ENCODE measurements at places on chromosomes 5 and 9.

- DNase-seq = peak; percentile 37
Observed at GRCh38 chr9:96453625-96454024, 3.7 kb downstream of the HABP4 start.

DNA sequence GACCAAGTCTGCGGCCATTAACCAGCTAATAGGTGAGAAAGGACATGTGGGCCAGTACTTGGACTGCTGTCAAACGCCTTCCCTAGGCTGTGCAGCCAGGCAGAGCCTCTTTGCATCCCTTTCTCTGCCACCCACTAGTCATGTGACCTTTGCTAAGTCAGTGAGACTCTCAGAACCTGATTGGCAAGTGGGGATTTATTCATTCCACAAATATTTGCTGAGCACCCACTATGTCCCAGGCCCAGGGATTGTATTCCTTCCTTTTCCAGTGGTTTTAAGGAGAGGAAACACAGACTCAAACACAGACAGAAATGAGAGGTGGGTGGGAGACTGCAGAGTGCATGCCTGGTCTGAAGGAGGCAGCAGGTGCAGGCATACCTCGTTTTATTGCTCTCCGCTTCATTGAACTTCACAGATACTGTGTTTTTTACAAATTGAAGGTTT is 71.6 kb upstream of the GALNT10 start:
- peak; percentile 16 for DNase-seq

DNA sequence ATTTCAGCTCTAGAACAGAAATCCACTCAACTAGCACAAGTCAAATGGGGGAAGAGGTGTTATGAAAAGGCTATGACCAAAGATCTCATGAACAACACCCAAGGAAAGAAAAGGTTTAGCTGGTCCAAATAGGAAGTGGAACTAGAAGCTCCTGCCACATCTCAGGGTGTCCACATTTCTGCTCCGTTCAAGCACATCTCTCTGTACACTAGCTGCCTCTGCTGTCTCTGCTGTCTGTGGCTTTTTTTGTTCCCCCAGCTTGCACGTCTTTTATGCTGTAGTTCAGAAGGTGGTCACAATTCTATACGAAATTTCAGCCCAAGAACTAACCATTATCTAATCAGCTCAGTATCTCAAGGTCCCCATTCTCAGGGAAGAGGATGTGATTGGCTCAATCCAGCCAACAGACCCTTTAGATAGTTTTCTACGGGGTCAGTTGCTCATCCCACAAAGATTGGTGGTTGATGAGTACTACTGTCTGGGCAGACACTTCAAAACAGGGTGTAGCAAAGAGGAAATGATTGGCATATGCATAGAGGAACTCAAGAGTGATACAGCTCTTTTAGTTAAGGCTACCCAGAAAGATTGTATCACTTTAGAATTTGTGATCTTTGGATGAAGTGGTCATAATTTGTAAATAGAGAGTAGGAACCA is 44.0 kb downstream of the FANCC start:
- no peak for DNase-seq

- no peak for DNase-seq
Observed at GRCh38 chr5:90326995-90327394, 82.6 kb downstream of the CETN3 start.

GRCh38 chr5:33311893-33312292 is 128.9 kb upstream of the TARS1 start:
- peak; percentile 89 for DNase-seq

DNA sequence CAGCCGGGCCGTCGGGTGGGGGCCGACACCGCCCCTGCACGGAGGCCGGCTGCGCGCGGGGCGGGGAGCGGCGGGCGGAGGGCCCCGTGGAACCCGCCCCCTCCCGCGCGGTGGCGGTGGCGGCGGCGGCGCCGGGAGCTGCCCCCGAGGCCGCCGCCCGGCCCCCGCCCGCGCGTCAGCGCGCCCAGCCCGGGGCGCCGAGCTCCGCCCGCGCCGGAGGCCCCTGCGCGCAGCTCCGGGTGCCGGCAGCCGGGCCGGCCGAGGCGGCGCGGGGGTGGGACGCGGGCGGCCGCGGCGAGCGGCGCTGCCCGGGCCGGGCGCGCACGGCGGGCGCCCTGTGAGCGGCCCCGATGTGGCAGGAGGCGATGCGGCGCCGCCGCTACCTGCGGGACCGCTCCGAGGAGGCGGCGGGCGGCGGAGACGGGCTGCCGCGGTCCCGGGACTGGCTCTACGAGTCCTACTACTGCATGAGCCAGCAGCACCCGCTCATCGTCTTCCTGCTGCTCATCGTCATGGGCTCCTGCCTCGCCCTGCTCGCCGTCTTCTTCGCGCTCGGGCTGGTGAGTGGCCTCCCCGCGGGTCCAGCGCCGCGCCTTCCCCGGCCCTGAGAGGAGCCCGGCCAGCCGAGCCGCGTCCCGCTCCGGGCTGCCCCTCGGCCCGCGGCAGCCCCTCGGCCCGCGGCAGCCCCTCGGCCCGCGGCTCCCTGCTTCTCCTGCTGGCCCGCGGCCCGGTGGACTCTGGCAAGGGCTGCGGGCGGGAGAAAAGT is at the start of gene ADCY2:
Gene ADCY2 (plus strand): TSS at position 192 of the 766 bp plus-strand sequence. CDS start 159 bp downstream, at position 351.
- peak; percentile 8 for DNase-seq

- peak; percentile 69 for DNase-seq
Observed at GRCh38 chr5:173479711-173480110, 136.7 kb downstream of the BOD1 start.

DNA sequence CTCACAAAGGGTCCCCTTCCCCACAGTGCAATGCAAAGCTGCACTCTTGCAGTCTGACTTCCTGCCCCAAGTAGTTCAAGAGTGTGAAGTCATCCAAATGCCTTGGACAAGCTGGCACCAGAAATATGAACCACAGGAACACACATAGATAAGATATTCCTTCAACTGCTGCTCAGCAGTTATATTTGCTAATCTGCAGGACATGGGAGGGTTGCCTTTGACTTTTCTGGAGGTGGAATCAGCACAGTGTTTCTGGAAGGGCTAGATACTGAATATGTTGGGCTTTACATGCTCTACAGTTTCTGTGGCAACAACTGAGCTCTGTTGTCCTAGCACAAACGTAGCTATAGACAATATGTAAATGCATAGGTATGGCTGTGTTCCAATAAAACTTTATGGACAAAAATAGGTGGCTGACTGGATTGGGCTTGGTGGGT is 96.7 kb upstream of the PCA3 start:
- peak; percentile 64 for DNase-seq

DNA sequence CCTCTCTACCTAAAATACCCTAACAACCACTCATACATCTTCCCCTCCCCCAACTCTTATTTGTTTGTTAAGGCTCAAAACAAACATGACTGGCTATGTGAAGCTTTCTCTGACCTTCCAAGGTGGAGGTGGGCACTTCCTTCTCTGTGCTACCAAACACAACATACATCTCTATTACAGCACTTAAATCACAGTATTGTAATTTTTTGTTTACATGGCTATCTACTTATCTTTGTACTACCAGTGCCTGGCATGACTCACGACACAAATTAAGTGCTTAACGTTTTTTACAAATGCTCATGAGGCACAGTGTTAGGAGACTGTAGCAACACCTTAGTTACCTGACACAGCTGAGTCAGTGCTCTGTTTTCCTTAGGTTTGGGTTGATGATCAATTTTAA is 18.6 kb downstream of the HOMER1 start:
- DNase-seq = no peak

GRCh38 chr9:98501819-98502218 is 206.9 kb downstream of the GABBR2 start:
- no peak for DNase-seq

DNA sequence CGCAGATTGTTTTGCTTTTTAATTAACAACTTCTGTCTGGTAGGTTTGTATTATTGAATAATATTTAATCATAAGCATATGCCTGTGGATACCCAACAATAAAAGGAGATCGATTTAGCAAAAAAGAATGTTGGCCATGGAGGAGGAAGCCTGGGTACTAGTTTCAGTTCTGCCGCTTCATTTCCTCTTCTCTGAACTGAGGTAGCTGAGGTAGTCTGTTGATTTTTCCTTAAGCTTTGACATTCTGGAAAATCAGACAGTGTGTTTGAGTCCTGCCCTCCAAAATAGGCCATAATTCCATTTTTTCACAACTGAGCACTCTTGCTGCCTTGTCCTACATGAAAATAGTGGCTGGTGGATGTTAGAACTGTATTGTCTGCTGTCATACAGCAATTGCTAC is 6.0 kb upstream of the GPR21 start:
- DNase-seq = no peak

DNA sequence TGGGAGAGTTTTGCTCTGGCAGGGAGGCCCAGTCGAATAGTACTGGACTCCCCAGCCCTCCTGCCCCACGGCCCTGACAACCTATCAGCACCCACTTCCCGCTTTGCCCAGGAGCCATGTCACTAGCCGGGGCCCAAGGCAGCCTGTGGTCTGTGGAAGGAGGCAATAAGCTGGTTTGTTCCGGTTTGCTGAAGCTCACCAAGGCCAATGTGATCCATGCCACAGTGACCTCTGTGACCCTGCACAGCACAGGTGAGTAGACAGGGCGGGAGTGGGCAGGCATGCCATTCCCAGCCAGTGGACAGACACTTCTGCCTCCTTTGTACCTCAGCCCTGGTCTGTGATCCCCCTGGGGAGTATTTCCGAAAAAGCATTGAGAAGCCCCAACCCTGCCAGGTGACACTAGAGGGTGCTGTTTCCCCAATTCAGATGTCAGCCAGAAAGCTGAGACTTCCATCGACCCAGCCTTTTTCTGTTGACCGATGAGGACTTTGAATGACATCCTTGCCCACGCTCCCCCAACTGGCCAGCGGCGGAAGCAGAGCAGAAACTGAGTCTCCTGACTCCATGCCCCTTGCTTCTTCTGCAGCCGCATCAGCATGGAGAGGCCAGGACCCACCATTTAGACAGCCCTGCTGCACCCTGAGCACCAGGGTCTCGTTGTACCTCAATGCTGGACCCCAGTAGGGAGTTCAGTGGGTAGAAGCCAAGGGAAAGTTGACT is 9.6 kb downstream of the PCYOX1L start:
- peak; percentile 85 for DNase-seq

DNA sequence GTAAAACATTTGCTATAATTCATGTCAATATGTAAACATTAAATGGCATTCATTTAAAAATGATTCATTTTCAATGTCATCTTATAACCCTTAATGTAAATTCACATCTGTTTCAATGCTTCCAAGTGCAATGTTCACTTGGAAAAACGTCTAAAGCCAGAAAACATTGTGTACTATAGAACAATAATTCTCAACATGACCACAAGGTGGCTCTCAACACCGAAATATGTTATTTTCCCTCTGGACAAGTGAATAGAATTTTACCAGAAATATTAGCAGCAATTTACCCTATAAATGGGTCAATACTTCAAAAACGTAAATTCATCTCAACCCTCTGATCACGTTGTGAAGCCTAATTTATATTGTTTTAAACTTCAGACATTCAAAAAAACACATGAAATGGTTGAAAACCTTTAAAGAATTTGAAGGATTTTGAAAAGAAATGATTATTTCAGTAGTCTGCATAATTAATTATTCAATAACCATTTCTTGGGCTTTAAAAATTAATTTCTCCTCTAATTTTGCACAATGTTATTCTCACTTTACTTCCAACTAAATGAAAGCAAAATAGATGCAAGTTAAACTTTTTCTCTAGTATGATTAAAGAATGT is 11.0 kb downstream of the CDH10 start:
- peak; percentile 27 for DNase-seq

- no peak for DNase-seq
Observed at GRCh38 chr5:164637931-164638521, 1132.6 kb downstream of the MAT2B start.

DNA sequence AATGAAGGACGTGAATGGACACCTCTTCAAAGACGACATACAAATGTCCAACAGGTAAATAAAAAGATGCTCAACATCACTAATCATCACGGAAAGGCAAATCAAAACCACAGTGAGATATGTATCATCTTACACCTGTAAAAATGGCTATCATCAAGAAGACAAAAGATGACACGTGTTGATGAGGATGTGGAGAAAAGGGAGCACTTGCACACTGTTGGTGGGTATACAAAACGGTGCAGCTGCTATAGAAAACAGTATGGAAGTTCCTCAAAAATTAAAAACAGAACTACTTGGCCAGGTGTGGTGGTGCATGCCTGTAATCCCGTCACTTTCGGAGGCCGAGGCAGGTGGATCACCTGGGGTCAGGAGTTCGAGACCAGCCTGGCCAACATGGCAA is 47.9 kb downstream of the STK10 start:
- no peak for DNase-seq

DNA sequence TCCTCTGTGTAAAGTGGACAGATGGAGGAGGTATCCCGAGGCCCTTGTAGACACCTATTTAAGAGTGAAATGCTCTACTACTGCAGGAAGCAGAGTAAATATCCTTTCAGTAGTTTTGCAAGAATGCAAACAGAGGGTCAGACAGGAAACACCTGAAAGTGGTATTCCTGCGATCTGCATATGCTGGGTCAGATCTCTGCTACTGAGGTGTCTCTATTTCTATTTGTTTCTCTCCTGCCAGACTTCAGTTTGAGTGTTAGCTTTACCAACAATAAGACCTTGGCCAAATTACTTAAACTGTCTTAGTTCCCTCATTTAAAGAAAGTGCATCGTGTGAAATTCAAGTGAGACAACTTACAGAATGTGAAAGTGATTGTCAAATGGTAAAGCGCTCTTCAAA is 47.6 kb downstream of the JAKMIP2 start:
- no peak for DNase-seq

DNA sequence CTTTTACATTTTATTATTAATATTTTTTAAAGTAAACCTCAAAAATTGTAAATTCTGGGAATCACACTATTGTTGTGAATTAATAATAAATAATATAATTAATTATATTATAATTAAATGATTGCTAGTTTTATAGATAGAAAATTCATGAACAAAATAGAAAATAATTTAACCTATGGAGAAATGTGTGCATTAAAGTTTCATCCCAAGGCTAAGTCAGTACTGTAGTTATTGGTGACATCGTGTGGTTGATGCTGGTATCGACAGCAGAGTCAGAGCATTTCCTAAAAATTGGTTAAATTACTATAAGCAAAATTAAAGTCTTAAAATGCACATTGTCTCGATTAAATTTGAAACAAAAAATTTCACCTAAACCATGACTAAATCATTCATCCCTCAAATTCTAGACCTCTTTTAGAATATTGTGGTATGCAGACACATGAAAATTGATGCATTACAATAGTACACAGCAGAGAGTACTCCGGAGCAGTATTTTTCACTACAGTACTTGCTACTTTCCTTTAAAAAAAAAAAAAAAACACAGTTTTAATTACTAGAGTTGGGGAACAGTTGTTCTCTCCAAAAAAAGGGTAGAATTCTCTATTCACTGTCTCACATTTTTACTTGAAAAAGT is 73.9 kb downstream of the RORB start:
- DNase-seq = peak; percentile 23

DNA sequence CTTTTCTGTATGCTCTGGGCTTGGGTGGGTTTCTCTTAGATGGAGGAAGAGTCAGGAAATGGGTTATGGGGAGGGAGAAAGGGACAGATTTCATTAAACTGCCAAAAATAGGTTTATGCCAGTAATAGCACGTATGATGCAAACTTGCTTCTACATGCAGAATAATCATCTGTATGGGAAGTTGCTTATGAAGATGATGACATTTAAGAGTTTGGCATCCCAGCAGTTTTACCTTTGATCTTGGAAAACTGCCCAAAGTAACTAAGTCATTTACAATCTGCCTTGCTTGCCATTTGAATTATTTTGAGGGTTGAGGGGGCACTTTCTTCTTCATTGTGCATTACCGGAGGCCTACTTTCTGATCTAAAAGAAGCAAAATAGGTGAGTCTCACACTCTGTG is 282.9 kb upstream of the ANKRD55 start:
- no peak for DNase-seq

Data from fibroblast of skin of scalp (primary cell).